ENCODE measurements at places on chromosomes 11 and 22.

- no peak for DNase-seq
Measured at GRCh38 chr22:20245577-20246367, 22.3 kb downstream of the RTN4R start.

GRCh38 chr11:119368121-119369034 lies 13.1 kb downstream of the USP2 start:
- DNase-seq, result no peak

DNA sequence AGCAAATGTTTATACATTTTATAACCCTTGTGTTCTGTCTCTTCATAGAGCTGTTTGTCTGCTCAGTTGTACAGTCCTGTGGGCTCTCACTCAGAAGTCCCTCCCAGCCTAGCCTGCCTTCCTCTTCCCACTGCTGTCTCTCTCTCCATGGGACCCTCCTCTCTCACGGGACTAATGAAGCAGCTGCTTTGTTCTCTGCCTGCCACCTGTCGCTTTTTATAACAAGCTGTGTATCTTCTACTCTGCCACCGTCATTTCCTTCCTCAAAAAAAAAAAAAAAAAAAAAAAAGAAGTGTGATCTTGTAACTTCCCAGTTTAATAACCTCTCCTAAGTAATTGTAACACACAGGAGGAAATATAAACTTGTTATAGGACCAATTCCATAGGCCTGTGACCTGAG lies 92.2 kb upstream of the ALKBH3 start:
- no peak for DNase-seq

GRCh38 chr22:45475851-45476514 lies 26.7 kb upstream of the FBLN1 start:
- no peak for DNase-seq

DNA sequence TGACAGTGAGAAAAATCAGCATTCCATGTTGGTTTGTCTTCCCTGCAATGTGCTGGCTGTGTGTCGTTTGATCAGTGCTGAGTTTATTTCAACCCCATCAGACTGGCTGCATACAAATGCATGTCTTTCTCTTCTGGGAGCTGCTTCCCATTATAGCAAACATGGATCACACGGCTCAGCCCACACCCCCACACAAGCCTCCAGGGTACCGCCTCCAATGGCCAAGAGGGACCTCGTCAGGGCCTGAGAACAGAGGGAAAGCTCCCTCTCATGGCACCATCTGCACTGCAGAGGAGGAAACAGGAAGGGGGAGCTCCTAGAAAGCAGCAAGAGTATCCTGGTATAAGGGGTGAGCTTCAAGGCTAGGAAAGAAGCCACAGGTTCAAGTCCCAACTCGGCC lies 214.2 kb downstream of the LARGE1 start:
- no peak for DNase-seq

- no peak for DNase-seq
Measured at GRCh38 chr11:45025716-45026492, 75.2 kb upstream of the TP53I11 start.

DNA sequence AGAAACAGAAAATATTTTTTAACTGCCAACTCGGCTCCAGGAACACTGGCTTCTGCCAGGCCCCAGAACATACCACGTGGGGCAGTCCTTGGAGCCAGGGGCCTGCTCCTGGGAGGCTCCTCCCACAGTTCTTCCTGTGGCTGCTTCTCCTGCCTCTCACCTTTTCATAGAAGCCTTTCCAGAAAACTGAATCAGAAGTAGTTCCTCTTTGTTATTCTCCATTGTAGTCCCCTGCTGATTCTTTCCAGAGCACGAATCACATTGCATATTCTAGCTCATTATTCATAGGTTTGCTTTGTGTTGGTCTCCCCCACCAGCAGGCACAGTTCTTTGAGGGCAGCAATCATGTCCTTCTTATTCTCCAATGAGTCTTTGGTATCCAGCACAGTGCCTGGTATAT lies 106.0 kb downstream of the EFCAB6 start:
- no peak for DNase-seq

DNA sequence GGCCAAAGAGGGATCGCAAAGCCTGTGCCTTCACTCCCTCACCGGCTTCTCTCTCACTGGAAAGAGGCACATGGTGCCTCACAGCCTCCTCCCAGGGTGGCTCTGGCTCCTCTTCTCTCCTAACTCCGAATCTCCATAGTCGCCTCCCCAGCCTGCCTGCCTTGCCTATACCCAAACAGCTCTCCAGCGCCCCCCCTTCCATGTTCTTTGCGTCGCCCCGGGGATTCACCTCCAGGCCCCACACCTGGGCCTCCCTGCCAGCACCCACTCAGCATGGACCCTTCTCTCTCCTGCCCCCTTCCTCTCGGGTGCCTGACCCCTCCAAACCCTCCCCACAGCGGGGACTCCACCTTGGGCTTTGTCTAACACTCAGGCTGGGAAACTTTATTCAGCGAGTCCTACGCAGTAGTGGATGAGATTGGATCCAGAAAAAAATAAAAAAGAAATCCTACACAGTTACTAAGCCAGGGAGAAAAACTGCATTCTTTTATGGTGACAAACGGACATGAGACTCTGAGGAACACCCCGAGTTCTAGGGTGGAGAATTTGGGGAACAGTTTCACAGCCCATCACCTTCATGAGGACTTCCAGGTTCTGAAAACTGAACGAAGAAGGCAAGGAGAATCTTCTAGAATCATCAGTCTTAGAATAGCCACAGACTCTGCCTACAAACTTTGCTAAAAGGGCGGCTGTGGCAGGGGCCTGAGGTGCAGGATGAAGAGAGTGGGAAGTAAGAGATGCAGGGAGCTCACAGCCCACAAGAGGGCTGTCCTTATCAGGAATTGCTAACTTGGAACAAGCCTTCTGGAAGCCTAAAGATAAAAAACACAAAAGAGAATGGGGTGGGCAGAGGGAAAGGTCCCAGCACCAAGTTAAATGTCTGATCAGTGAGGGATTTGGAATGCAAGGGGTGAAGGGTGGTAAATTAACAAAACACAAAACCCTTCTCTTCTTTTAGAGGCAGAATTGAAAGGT lies 5.3 kb downstream of the PPM1F start:
- no peak for DNase-seq

GRCh38 chr22:22397875-22398524 lies 110.5 kb downstream of the ZNF280B start:
- no peak for DNase-seq

- DNase-seq, result no peak
Measured at GRCh38 chr11:57344826-57345225, 6.7 kb downstream of the P2RX3 start.

DNA sequence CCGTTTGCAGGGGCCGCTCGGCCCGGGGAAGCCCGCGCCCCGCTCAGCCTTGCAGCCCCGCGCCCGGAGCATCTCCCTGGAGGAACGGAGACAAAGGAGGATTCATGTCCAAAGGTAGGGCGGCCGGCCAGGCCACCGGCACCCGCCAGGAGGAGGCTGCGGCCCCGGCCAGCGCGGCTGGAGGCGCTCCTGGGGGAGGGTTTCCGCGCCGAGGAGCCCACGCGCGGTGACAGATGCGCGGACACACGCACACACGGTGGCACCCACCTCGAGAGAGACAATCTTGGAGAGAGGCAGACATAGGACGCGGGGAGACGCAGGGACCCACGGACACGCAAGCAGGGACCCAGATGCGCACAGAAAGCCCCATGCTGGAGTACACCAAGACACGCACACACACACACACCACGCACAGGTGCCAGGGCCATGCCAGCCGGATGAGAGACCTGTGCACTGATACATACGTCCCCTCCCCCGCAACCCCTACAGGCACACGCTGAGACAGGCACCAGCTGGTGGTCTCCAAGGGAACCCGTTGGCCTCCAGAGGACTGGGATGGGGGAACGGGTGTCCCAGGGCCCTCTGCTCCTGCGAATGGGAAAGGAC lies 7.8 kb downstream of the SEPTIN3 start:
- DNase-seq, result no peak

- DNase-seq, result no peak
Measured at GRCh38 chr11:59189986-59190385, 18.1 kb downstream of the DTX4 start.

GRCh38 chr11:117354550-117354949 lies 26.9 kb downstream of the CEP164 start:
- no peak for DNase-seq

DNA sequence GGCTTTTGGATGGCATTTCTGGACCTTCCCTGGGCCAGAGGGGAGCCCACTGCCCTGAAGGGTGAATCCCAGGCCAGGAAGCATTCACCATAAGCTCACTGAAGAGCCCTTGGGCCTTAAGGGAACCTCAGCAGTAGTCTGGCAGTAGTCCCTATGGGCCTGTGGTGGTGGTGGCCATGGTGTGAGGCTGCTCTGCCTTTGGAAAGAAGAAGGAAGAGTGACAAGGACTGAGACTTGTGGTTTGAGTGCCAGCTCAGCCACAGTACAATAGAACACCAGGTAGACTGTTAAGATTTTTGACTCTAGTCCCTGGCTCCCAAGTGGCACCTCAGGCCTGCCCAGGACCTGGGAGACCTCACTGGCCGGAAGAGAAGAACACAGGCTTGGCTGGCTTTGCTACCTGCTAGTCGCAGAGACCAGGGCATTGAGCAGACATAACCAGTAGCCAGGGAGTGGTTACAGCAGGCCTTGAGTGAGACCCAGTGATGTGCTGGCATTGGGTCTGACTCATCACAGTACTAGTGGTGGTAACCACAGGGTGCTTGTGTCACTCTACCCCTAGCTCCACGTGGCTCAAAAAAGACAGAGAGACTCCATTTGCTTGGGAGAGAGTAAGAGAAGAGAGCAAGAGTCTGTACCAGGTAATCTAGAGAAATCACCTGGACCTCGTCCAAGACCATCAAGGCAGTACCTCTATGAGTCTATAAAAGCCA lies 259.8 kb upstream of the BLID start:
- DNase-seq, result no peak

- DNase-seq, result no peak
Measured at GRCh38 chr11:35618497-35619115, 346 bp downstream of the FJX1 start.

DNA sequence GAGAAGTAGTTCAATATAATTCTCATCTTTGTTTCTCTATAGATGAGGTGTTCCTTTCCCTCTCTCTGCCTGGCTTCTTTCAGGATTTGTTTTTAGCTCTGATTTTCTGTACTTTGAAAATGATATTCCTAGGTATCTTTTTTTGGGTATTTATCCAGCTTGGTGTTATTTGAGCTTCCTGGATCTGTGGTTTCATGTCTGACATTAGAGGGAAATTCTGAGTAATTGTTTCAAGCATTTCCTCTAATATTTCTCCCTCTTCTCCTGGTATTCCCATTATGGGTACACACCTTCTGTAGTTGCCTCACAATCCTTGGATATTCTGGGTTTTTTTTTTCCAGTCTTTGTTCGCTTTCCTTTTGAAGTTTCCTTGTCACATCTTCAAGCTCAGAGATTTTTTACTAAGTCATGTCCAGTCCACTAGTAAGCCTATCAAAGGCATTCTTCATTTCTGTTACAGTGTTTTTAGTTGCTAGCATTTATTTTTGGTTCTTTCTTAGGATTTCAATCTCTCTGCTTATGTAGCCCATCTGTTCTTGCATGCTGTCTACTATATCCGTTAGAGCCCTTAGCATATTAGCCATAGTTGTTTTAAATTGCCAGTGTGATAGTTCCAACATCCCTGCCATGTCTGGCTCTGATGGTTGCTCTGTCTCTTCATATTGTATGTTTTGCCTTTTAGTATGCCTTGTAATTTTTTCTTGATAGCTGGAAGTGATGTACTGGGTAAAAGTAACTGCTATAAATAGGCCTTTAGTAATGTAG lies 5.8 kb downstream of the CCDC81 start:
- no peak for DNase-seq

DNA sequence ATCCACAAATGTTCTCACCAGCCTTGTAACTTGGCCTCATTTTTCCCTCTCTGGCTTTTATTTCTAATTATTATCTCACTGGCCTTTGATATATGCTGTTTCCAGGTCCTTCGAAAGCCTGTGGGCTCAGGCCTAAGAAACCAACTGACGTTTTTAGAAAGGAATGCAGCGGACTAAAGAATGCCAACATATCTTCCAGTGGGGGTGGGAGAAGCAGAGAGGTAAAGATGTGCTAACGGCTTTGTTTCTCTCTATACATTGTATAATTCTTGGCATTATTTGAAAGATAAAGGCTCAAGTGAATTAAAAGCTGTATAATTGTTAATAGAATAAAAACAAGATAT lies 28.2 kb downstream of the OR6Q1 start:
- DNase-seq, result no peak

DNA sequence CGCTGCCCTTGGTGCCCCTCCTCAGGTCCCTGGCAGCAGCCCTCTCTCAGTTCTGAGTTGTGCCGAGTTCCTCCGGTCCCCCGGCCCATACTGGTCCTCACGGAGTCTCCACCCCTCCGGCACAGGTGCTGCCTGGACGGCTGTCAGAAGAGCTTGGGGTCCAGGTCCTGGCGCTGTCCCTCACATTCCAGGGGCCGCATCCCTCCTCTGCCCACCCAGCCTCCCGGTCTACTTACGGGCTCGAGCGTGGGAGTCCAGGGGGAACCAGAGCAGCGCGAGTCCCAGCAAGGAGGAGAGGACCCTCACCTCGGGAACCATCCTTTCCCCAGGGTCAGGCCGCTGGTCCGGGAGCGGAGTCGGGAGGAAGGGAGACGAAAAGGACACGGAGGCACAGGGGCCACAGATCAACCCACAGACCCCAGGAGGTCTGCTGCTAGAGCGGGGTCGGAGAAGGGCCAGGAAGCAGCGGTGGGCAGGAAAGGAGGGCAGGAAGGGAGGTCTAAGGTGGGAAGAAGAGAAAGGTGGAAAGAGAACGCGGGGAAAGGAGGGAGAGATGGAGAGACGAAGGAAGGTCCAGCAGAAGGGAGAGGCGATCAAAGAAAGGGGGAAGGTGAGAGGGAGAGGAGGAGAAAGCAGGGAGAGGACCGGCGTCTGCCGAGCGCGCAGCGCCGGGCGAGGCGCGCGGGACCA lies 510 bp downstream of the CHRDL2 start:
- DNase-seq, result no peak

GRCh38 chr11:35114906-35115687 lies 23.9 kb upstream of the CD44 start:
- no peak for DNase-seq

GRCh38 chr11:133977067-133977677 lies 20.4 kb upstream of the IGSF9B start:
- DNase-seq, result no peak

DNA sequence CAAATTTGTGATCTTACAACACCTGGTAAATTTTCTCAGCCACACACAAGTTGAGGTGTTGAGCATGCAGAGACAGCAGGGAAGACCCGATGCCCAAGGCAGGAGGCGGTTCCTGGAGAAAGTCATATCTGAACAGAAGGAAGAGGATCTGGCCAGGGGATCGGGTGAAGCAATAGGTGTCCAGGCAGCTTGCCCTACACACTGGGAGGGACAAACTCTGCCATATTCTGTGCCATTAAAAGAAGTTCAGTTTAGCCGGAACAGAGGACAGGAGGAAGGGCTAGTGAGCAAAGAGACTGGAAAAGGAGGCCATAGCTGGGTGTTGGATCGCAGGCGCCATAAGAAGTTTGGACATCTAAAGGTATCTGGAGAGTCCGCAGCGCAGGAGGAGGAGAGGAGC lies 76.5 kb downstream of the TMPRSS5 start:
- no peak for DNase-seq

DNA sequence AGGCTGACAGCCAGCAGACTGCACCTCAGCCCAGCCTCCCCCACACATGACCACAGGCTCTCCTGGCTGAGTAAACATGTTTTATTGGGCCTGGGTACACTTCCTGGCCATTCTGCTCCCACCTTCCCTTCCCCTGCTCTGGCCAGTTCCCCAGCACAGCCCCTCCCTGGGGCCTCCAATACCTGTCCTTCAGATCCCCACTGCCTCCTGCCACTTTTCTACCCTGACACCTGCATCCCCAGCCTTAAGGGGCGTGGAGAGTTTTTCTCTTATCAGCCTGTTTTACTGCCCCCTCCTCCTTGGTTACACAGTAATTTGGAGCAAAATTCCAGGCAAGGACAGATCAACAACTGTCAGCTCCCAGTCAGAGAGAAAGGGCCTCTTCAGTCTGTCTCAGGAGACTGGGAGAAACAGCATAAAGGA lies at the start of gene ISX:
ISX (plus strand) TSS at position 363 of the 423 bp plus-strand sequence. CDS start 930 bp downstream, outside the sequence.
- DNase-seq, result no peak

Measured in NCI-H1930 (cell line).